ENCODE measurements at places on chromosomes 12 and 14.

DNA sequence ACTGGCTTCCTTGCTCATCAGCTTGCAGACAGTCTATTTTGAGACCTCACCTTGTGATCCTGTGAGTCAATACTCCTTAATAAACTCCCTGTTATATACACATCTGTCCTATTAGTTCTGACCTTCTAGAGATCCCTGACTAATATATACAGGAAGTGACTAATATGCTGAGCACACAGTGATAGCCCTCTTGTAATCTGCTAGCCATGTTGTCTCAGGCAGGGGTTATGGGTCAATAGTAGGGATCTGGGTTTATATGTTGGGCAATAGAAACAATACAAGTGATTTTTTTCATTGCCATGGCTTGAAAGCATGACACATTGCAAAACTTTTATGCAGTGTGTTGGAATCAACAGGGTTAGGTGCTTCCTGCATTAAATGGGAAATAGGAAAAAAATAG is 562.2 kb downstream of the GALC start:
- no peak for DNase-seq

- no peak for DNase-seq
Measured at GRCh38 chr12:71999795-72000194, 61.1 kb downstream of the TPH2 start.

GRCh38 chr12:57836442-57837375 is 9.8 kb downstream of the CTDSP2 start:
- no peak for DNase-seq

- DNase-seq: no peak
Measured at GRCh38 chr14:55802986-55803872, 223.2 kb downstream of the KTN1 start.

DNA sequence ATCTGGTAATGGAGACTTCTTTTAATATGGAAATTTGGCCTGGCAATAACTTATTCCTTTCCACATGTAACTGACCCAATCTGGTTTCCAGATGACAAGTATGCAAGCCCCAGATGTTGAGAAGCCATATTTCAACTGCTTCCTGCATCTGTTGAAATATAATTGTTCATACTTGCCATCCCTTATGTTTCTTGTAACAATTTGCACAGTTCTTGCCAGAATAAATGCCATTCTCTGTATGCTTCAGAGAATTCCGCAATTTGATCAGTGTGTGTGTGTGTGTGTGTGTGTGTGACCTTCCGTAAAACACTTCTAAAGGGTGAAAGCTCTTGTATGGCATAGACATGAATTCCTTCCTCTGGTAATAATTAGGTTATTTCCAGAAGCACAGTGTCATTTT is 1.8 kb upstream of the CLEC2A start:
- no peak for DNase-seq

- DNase-seq: peak; percentile 15
Measured at GRCh38 chr12:54162741-54163140, 26.0 kb downstream of the SMUG1 start.

GRCh38 chr12:40011775-40012129 is 94.1 kb downstream of the SLC2A13 start:
- DNase-seq: no peak

DNA sequence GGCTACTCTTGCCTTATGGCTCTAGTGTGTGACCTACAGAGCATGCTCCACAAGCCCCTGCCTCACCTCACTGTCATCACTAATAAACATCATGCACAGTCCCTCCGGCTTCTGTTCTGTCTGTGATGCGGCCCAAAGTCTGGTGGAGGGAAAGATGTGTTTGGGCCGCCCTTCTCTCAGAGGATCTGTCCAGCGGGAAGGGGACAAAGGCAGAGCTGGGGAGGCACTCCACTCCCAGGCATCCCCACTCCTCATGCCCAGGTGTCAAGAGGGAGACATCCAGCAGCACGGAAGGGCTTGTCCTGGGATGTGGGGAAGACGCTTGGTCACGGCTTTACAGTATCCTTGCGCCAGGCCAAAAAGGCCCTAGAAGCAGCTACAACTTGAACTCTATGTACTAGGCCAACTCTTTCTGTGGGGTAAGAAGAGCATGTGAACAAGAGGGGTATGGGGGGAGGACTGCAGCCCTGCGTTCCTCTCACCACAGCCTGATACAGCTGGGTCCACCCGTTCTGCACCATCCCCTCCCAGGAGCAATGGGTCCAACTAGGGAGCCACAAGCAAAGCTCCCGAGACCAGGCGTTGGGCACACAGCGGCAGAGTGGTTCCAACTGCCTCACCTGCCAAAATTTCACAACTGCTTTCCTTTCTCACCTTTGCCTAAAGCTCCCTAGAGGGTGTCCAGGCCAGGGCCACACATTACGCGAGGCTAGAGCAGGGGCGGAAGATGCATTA is 10.7 kb downstream of the CACNB3 start:
- DNase-seq: no peak
